Activated naive CD8-positive, alpha-beta T cell treated with anti-CD3 and anti-CD28 coated beads for 36 hours (primary cell): ENCODE measurements at places on chromosomes 5 and 9.
A peak's percentile ranks its signal among the peaks of the same experiment; 100 is the strongest.

- peaks cover 31% of the 10 kb centered on the region for H3K27me3 ChIP-seq
- no peak overlapping the region for H3K27ac ChIP-seq
- no peak for DNase-seq
Observed at GRCh38 chr5:84379749-84380148, 4.9 kb downstream of the EDIL3 start.

DNA sequence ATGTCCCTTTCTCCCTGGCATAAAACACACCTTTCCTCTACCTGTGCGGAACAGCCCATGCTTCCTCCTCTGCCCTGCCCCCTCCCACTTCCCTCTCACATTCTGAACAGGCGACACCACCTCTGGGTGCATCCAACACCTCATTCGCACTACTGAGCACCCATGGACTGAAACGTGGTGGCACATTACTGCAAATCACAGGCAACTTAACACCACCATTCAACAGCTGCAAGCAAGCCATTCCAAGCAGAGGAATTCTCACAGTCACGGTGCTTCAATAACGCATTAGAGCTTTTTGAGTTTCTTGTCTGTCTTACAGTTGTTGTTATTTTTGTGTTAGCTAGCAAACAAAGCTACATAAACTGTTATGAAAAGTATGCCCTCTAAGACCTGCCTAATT is 298.2 kb upstream of the TAS2R1 start:
- H3K36me3 ChIP-seq: peaks cover 2% of the 10 kb centered on the region
- H3K4me1 ChIP-seq: no peaks in the 10 kb centered on the region
- no peak overlapping the region for H3K4me3 ChIP-seq
- no peaks in the 10 kb centered on the region for H3K27me3 ChIP-seq
- no peak overlapping the region for H3K27ac ChIP-seq
- no peak for DNase-seq

DNA sequence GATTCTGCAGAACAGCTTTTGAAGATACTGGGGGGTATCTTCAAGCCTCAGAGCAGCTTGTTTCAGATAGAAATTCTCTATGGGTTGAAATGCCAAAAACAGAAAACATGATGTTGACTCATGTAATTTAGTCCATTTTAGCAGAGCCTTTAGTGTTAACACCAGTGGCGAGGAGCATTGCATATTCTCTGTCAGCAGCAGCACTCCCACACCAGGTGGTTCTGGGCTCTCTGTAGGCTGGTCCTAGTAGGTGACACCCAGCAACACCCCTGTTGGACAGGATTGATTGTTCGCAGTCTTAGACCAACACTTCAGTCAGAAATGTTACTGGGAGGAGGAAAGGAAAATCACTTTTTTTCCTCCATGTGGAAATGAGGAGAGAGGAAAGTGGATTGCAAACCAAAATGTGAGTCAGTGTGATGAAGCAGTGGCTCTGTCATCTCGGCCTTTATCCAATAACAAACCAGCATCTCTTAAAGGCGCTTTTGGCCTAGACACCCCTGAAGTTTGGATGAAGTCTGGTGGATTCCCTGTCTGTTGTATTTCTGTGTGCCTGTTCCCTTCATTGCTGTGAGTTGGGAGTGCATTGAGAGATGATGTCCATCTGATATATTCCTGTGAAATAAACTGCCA is 16.8 kb downstream of the SLC46A2 start:
- peaks cover 2% of the 10 kb centered on the region for H3K4me1 ChIP-seq
- H3K4me3 ChIP-seq: no peak overlapping the region
- no peaks in the 10 kb centered on the region for H3K27me3 ChIP-seq
- no peak for DNase-seq
- no peak overlapping the region for H3K27ac ChIP-seq

DNA sequence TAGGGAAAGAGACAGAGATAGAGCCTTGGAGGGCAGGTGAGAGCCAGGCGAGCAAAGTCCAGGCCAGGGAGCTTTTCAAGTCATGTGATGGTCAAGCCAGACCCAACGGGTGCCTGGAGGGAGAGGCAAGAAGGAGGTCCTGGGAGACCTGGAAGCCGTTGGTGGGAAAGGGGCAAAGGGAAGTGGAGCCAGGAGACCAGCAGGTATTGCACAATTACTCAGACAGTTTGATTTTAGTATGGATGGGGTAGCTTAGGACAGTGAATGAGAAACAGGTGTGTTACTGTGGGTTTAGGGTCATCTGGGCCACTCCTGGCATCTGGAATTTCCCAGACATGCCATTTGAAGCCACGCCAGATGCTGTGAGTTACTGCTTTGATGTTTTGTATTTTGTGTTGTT is 5.1 kb downstream of the SECISBP2 start:
- H3K27ac ChIP-seq: peak overlapping the region; percentile 71
- H3K4me3 ChIP-seq: no peak overlapping the region
- H3K27me3 ChIP-seq: no peaks in the 10 kb centered on the region

DNA sequence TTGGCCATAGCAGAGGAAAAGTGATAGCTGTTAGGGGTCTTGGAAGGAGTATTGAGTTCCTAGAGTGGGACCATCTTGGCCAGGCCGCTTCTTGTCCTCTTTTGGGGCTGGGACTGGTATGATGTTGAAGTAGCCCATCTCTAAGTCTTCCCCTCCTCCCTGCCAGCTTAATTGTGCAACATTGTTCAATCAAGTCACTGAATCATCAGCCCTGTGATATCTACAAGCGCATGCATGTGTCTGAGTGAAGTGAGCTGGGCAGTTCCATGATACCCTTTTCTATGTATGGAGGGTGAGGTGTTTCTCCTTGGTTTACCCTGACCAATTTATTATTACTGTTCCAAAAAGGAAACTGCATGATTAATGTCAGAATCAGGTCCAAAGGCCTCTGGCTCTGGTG is 112.2 kb downstream of the C9orf152 start:
- no peaks in the 10 kb centered on the region for H3K36me3 ChIP-seq
- no peak overlapping the region for H3K27ac ChIP-seq
- H3K27me3 ChIP-seq: no peaks in the 10 kb centered on the region
- no peak for DNase-seq
- no peak overlapping the region for H3K4me3 ChIP-seq

DNA sequence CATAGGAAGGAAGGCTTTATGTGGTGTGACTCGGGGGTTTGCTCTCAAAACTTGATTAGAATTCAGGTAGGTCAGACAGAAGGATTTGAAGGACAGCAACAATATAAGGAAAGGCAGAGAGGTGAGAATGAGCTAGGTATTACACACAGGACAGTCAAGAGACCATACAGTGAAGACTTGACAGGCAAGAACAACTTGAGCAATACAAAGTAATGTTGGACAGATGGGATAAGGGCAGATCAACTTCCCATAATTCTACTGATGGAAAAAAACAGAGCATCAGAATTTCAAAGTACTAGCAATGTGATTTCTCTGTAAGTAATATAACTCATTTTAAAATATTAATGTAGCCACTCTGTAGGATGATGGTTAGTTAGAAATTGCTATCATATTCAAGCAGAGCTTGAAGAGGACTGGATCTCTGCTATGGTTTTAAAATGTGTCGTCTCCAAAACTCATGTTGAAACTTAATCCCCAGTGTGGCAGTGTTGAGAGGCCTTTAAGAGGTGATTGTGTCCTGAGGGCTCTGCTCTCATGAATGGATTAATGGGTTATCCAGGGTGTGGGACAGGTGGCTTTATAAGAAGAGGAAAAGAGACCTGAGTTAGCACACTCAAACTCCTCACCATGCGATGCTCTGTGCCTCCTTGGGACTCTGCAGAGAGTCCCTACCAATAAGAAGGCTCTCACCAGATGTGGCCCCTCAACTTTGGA is 22.4 kb upstream of the HOMER1 start:
- no peak overlapping the region for H3K27ac ChIP-seq
- DNase-seq: no peak
- H3K27me3 ChIP-seq: no peaks in the 10 kb centered on the region
- H3K4me3 ChIP-seq: no peak overlapping the region
- no peaks in the 10 kb centered on the region for H3K4me1 ChIP-seq
- no peaks in the 10 kb centered on the region for H3K36me3 ChIP-seq

DNA sequence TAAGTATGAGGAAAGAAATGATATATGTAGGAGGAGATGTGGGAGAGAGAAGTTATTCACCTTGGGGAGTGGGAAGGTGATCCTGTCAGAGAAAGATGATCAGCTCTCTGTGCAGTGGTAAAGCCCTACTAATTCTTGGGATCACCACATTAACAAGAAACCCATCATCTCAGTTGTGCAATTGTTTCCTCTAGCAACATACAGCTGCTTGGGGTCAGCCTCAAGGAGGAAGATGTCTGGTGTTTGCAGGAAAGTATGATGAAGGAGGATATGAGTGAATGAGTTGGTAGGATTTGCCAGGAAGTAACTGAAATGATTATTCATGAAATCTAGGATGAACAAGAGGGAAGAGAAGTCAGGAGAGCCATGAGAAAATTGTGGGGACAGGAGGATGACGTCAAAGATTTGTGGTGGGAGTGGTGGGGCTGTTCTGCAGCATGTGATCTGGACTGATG is 50.1 kb downstream of the TNFSF8 start:
- H3K27me3 ChIP-seq: no peaks in the 10 kb centered on the region
- DNase-seq: no peak
- no peak overlapping the region for H3K27ac ChIP-seq
- H3K36me3 ChIP-seq: peaks cover 11% of the 10 kb centered on the region
- H3K4me3 ChIP-seq: no peak overlapping the region

DNA sequence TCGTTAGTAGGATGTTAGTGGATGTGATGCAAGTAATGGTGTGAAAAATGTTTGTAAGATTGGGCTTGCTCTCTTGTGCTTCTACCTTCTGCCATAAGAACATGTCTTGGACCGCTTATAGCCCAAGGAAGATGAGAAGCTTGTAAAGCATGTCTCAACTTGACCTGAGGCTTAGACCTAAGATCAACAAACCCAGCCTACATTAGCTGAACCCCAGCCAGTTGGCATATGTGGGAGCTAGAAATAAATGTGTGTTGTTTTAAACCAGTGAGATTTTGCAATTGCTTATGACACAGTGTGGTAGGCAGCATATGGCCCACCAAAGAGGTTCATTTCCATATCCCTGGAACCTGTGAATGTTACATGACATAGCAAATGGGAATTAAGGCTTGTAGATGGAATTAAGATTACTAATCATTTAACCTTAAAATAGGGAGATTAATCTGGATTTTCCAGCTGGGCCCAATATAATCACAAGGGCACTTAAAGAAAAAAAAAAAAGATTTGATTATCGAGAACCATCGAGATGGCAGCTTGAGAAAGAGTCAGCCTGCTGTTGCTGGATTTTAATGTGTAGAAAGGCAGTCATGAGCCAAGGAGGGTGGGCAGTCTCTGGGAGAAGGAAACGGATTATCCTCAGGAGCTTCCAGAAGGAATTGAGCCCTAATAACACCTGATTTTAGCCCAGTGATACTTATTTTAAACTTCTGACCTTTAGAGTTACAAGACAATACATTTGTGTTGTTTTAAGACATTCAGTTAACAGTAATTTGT is 27.3 kb upstream of the EDIL3 start:
- H3K27ac ChIP-seq: no peak overlapping the region
- no peak for DNase-seq
- H3K4me3 ChIP-seq: no peak overlapping the region
- no peaks in the 10 kb centered on the region for H3K4me1 ChIP-seq
- H3K27me3 ChIP-seq: no peaks in the 10 kb centered on the region

DNA sequence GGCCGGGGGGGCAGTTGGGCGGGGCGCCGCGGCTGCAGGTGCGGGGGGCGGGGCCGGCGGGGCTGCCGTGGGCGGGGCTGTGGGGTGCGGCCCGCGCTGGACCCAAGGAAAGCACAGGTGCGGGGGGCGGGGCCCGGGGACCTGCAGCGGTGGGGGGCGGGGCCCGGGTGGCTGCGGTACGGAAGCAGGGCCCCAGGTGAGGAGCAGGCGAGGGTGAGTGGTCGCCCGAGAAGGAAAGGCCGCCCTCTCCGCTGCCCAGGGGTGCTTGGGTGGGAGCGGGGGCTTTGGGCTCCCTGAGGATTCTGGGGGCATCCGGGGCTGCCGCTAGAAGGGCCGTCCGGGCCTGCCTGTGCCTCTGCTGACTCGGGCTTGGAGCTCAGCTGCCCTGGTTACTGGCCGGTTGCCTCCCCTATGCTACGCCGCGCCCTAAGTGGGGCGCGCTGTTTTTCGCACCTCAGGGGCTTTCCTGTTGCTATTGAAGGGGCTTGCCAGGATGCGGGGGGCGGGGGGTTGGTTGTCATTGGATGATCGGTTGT is 767 bp downstream of the RALGPS1 start:
- H3K4me1 ChIP-seq: peaks cover 9% of the 10 kb centered on the region
- peaks cover 15% of the 10 kb centered on the region for H3K27me3 ChIP-seq
- peak; percentile 38 for DNase-seq
- H3K4me3 ChIP-seq: peak overlapping the region; percentile 61
- no peaks in the 10 kb centered on the region for H3K36me3 ChIP-seq
- H3K27ac ChIP-seq: no peak overlapping the region

GRCh38 chr9:4475301-4475700 is 15.0 kb upstream of the SLC1A1 start:
- no peak overlapping the region for H3K4me3 ChIP-seq
- no peaks in the 10 kb centered on the region for H3K4me1 ChIP-seq
- H3K27me3 ChIP-seq: no peaks in the 10 kb centered on the region
- DNase-seq: no peak
